GM19239 (cell line): ENCODE measurements at places on chromosomes 7 and 10.

- DNase-seq = no peak
Observed at GRCh38 chr7:30887464-30887872, 24.2 kb upstream of the AQP1 start.

DNA sequence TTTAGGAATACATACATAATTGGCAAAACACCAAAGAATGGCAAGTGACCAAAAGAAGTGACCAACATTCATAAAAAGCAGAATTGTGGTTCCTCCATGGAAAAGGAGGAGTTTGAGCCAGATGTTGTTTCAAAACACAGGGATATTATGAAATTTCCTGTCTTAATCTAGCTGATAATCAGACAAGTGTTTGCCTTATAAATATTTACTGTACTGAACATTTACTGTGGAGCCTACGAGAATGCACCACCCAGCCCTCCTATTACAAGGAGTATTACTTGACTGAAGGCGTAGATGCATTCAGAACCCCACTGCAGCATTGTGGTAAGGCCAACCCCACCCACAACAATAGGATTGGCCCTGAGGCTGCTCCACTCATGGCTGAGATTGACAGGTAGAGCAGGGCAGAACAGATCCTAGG, 118.9 kb downstream of the AKR1D1 start:
- no peak for DNase-seq

DNA sequence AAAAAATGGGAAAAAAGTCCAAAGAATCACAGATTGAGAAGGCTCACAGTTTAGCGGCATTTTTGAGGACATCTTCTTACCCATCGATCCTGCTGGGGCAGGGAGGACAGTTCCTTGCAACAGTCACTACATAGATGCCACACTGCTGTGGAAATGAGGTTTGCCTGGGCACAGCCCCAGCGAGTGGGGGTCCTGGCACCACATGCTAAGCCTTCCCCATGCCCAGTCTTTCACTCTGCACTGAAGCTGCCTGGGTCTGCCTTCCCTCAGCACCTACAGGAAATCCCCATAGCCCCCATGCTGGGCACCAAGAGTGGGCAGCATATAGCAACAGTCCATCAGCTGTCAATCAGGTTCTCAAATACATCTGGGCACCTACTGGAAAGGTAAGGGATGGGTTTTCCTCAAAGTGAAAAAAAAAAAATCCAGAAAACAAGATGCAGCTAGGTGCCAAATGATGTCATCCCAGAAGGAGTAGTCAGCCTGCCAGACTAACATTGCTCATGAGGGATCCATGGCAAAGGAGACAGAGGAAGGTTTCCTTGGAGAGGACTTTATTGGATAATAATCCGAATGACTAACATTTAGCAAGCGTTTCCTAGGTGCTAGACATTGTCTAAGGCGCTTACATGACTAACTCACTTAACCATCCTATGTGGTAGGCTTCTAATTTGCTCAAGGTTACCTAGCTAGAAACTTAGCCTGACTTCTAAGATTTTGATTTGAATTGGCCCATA, 125.7 kb upstream of the CXCL12 start:
- no peak for DNase-seq

- DNase-seq = no peak
Observed at GRCh38 chr7:6182993-6183392, 89.4 kb downstream of the CYTH3 start.

GRCh38 chr7:3120513-3120912, 76.8 kb upstream of the CARD11 start:
- DNase-seq = no peak
